ENCODE measurements at places on chromosomes 13 and 19.

- DNase-seq = no peak
Observed at GRCh38 chr19:32040236-32040635, 305.2 kb upstream of the ZNF507 start.

DNA sequence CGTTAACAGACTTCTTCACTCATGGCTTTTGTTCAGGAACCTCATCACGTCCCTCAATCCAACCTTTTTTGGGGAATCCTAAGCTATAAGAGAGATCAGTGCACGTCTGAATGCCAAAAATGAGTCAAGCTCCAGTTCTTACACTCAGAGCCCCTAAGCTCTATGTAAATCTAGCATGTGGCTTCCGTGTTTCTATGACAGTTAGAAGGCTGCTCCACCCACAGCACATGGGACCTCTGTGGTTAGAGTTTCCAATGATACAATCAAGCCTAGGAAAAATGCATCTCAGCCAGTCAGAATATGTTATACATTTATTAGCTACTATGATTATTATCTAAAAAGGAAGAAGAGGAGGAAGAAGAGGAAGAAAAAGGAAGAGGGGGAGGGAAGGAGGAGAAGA is 135.9 kb downstream of the ENOX1 start:
- no peak for DNase-seq

GRCh38 chr13:100305398-100305797 is 216.5 kb downstream of the PCCA start:
- no peak for DNase-seq

- no peak for DNase-seq
Observed at GRCh38 chr19:30204721-30205120, 167.5 kb upstream of the ZNF536 start.

- DNase-seq = no peak
Observed at GRCh38 chr13:26847281-26847680, 86.7 kb upstream of the GPR12 start.

DNA sequence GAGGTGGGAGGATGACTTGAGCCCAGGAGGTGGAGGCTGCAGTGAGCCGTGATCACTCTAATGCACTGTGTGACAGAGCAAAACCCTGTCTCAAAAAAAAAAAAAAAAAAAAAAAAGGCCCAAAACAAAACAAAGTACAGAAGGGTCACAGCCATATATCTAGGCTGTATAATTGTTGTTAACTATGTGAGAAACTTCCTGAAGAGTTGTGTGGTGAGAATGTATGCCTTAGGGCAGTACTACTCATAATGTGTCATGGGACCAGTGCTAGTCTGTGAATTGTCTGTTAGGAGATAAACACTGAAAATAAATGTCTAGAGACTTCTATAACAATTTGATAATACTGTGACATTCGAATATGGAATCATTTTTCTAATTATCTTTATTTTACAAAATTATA is 43.1 kb downstream of the PAN3 start:
- no peak for DNase-seq

GRCh38 chr19:12015015-12015752 is 20.3 kb downstream of the ZNF433 start:
- DNase-seq = no peak

DNA sequence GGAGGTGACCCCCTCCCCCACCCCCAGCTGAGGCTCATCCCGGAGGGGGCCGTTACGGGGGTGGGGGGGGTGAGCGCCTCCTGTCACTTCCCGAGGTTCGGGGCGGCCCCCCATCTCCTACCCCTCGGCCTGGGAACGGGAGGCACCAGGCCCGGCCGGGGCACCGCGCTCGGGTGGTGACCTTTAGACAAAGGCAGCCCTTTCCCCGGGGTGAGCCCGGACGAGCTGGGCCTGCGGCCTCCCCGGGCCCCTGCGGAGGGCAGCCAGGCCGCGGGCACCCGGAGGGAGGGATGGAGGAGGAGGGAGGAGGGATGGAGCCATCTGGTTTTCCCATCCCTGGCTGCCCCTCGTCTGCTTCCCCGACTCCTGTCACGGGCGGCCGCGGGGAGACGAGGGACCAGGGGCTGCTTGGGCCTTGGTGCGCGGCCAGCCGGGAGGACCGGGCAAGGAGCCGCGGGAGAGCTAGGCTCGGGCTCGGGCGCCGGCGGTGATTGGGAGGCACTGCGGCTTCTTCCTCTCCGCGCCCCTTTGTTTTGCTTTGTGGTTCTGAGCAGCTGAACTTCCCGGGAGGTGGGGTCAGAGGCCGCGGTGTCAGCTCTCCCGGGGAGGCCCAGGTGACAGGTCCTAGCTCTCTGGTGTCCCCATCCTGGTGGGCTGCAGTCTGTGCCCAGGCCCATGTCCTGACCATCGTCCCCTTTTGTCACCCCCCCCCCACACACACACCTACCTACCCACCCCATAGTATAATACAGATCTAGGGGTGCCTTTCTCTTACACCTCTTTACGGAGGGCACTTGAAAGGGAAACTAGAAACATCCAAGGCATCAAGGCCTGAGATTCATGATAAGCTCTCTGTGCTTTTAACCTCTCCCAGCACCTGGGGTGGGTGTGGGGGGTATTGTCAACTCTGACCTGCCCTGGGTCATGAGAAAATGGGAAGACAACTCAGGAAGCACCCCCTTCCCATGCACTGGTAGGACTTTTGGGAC is 1.3 kb downstream of the BICRA start:
- peak; percentile 53 for DNase-seq

Measured in naive thymus-derived CD4-positive, alpha-beta T cell (primary cell).